ENCODE measurements at places on chromosomes 12 and 14.

GRCh38 chr12:90896164-90896563 lies 58.8 kb downstream of the CCER1 start:
- DNase-seq: no peak

DNA sequence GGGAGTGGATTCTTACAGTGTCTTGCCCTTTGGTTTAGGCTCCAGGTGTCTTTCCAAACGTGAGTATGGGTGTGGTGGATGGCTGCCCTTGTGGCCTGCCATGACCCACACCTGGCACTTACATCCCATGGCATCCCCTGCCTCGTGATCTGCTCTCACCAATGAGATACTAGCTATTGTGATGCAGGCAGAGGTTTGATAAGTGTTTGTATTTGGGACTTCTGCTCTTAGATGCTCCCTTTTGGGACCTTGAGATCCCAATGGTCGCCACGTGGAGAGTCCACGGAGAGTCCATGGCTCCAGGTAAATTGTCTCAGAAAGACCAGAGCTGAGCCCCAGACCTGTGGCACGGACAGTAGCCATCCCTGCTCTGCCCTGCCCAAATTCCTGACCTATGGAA lies 62.5 kb downstream of the MDM2 start:
- no peak for DNase-seq

DNA sequence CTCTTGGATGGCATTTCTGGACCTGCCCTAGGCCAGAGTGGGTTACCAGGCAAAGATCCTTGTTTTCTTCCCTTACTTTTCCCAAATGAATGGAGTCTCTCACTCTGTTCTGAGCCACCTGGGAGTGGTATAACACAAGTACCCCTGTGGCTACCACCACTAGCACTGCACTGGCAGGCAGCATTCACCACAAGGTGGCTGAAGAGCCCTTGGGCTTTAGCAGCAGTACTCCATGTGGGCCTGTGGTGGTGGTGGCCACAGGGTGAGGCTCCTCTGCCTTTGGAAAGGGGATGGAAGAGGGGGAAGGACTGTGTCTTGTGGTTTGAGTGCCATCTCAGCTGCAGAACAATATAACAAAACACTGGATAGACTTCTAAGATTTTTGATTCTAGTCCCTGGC lies 38.1 kb upstream of the LMNTD1 start:
- no peak for DNase-seq

- no peak for DNase-seq
Measured at GRCh38 chr12:19144287-19144686, 14.8 kb downstream of the PLEKHA5 start.

- no peak for DNase-seq
Measured at GRCh38 chr14:81313775-81314429, 86.2 kb downstream of the STON2 start.

DNA sequence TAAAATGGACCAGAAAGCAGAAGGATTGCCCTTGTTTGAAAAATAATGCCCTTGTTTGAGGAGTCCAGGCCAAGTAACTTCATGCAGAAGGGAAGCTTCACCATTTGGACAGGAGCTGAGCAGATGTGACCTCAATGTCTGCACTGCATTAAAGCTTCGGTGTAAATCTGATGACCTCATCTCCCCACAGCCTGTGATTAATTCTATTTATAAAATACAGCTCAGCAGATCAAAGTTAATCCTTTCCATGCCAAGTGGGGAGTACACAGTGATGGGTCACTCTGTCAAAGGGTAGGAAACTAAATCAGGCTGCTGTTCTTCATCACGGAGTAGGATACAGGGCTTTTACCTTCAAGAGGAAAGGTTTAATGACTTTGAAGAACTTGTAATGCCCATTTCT lies 533.7 kb downstream of the RPS29 start:
- DNase-seq: no peak

DNA sequence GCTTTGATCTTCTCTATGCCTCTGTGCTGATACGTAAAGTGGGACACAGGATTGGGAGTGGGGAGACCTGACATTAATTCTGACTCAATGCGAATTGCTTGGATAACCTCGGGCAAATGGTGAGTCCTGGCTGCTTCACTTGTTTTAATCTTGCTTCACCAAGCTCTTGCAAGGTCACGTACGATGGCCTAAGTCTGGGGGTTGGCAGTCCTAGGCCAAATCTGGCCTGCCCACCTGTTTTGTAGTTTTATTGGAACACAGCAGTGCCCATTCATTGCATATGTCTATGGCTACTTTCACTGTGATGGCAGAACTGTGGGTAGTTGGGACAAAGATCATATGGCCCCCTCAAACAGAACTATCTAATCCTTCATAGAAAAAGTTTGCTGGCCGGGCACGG lies 13.4 kb downstream of the CLSTN3 start:
- DNase-seq: no peak

- DNase-seq: no peak
Measured at GRCh38 chr14:102902086-102902485, 20.4 kb upstream of the AMN start.

DNA sequence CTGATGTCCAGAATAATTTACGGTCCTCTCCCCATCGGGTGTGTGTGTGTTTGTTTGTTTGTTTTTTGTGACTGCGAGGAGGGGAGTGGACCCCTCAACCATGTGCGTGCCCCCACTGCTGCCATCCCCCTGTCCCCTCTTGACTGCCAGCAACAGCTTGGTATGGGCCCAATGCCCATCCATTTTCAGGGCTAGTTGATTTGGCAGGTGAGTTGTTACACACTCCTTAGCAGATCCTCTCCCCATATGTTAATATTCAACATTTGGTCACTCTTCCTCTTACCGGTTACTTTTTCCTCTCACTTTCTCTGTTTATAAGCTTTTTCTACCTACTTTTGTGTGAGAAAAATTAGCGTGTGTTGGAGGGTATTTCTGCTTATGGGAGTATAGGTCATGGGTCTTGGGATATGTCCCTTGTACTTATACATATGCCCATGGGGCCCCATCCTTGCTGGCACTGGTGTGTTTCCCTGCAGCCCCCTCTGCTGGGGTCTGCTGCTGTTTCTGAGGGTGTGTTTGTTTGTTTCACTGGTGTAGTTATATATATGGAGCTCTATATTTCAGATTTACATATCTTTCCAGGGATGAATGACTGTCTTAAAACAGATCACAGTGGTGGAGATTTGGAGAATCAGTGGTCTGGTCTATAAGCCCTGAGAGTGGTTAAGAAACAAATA lies 33.8 kb downstream of the ZFHX2 start:
- no peak for DNase-seq

DNA sequence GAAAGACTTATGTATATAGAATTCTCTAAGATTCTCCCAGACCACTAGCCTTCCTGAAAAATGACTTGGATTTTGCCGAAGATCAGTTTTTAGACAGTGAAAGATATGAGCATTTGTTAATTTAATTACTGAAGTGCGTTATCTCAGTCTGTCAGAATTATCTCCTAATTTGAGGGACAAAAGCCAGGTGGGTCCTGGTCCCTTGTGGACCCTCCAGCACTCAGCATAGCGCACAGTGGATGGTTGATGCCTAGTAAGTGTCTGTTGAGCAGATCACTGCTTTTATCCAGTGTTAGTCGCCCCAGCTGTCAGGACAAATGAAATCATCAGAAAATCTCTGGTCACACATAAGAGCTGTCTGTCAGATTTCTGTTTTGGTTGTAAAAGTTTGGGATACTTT lies 80.4 kb downstream of the EML1 start:
- DNase-seq: no peak

DNA sequence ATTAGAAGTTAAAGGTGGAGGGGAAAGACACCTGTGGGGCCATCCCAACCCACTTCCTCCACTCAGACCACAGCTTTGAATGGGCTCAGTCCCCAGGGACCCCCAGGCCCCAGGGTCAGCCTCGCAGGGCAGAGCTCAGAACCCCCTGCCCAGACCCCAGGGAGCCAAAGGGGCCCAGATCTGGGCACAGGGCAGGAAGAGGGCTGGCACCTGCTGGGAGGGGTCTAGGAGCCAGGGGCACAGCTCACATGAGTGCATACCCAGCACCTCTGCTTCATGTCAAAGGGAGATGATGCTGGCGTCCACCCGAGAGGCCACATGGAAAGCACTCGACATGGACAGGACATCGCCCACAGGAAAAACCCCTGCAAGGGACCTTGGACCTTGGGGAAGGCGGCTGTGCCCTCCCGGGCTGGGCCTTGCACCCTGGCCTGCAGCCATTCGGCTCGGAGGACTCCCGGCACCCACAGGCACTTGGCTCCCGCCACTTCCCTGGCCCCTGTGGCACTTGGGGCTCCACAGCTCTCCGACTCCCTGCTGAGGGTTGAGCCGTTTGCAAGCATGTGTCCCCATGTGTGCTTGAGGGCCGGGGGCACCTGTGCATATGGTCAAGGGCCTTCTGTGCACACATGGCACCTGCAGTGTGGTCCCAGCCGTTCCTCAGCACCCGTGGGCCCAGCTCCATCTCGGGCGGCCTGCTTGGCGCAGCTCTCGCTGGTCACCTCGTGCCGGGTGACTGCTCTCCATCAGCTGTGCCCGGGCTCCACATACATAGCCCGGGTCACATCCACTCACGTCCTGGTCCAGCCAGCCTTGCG lies 7.8 kb upstream of the AMN start:
- no peak for DNase-seq

DNA sequence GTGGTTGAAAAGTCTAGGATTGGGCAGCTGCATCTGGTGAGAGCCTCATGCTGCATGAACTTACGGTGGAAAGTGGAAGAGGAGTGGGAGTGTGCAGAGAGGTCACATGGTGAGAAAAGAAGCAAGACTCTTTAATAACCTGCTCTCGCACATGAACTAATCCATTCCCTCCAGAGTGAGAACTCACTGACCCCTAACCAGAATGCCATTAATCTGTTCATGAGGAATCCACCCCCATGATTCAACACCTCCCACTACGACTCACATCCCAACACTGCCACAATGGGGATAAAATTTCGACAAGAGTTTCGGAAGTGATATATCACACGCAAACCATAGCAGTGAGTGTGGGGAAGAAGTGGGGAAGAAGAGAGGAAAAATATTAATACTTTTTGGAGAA lies 377.4 kb downstream of the NAV3 start:
- DNase-seq: no peak

DNA sequence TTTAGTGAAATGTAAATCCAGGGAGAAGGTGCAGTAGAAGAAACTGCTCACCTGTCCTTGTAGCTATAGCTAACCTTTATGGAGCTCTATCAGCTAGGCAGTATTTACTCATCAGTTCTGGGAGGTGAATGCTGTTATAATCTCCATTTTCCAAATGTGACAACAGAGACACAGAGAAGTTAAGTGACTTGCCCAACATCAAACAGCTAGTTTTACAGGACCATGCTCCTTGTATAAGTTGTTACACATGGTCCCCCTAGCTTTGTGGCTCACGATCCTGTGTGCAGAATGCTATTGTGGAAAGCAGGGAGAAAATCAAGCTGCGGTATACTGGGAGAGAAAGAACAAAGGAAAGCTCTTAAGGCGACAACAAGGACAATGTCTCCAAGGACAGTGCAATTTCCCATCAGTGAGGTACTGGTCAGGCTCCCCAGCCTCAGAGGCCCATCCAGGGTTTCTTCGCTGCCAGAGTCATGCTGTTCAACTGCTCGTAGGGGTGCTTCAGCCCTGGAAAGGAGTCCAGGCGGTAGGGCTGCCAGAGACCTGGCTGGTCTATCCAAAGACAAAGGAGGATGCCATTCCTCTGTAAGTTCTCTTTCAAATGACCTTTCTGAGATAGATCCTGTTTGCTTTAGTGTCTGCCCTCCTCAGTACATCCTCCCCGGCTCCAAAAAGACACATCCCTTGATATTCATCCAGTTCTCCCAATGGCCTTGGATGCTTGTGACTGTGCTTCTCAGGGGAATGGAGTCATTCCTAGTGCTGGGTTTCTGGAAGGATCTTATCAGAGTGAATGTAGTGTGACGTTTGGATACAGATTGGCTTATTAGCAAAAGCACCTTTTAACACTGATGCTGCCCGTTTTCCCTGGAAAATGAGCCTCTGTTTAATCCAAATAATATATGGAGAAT lies 95.5 kb downstream of the ARF6 start:
- DNase-seq: no peak

GRCh38 chr12:91093341-91093740 lies 18.0 kb downstream of the LUM start:
- DNase-seq: no peak

DNA sequence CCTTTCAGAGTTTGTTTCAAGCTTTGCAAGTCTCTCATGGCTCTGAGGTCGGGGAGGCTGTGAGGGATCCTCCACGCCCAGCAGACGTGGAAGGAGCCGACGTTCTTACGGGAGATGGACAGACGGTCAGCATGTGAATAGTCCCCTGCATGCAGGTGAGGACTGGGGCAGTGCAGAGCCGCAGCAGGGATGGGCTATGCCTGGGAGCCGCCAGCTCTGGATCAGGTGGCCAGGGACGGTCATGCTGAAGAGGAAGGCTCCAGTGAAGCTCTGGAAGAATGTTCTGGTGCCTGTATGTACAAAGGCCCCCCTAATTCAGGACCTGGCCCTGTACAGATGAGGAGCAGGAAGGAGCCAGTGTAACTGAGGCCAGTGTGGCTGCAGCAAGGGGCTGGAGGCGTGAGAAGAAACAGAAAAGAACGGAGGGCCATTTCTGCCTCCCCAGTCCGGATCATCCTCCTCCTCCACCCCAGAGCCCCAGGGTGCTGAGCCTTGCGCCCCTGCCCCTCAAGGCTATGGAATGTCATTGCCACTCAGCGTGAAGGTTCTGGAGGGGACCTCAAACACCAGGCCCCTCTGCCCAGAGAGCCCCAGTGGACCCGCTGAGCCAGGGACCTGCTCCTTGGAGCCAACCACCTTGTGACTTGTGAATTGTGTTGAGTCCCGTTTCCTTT lies 96.8 kb upstream of the DIO3 start:
- no peak for DNase-seq

GRCh38 chr14:92589213-92589852 lies 75.8 kb downstream of the RIN3 start:
- DNase-seq: no peak

DNA sequence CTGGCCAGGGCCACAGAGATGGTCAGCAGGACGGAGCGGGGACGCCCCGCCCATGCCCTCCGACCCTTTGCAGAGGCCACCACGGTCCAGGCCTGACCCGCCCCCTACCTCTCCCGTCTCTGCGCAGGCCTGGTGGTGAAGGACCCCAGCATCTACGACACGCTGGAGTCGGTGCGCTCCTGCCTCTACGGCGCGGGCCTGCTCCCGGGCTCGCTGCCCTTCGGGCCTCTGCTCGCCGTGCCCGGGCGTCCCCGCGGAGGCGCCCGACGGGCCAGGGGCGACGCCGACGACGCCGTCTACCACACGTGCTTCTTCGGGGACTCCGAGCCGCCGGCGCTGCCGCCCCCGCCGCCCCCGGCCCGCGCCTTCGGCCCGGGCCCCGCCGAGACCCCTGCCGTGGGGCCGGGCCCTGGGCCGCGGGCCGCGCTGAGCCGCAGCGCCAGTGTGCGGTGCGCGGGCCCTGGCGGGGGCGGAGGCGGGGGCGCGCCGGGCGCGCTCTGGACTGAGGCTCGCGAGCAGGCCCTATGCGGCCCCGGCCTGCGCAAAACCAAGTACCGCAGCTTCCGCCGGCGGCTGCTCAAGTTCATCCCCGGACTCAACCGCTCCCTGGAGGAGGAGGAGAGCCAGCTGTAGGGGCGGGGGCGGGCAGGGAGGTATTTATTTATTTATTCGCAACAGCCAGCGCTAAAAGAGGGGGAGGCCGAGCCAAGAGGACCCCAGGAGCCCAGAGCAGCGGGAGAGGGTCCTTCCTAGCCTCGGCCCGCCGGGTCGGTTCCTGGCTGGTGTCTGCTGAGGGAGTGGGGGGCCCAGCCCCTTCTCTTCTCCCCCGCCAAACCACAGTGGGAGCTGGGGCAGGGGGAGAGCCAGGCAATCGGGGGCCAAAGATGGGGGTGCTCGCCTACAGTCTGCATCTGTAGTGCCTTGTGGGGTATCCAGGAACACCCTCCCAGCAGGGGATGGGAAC lies 8.1 kb downstream of the TAMALIN start:
- no peak for DNase-seq
